ENCODE measurements at places on chromosomes 2 and 18.

GRCh38 chr2:17915811-17916518 is 37.5 kb downstream of the KCNS3 start:
- no peak for DNase-seq
- H3K27ac ChIP-seq = no peak overlapping the region
- H3K36me3 ChIP-seq = no peaks in the 10 kb centered on the region
- no peaks in the 10 kb centered on the region for H3K27me3 ChIP-seq
- no peak overlapping the region for H3K4me3 ChIP-seq

- H3K27ac ChIP-seq = no peak overlapping the region
- DNase-seq = no peak
- H3K36me3 ChIP-seq = no peaks in the 10 kb centered on the region
- no peak overlapping the region for H3K4me3 ChIP-seq
These were observed 73.9 kb upstream of the NCKAP5 start for GRCh38 chr2:133641942-133642725.

GRCh38 chr2:209423562-209424198 is at the start of gene MAP2:
TSS of gene MAP2 (plus strand) at chr2:209424047. CDS start at chr2:209653171, 229,124 bp downstream.
- H3K27me3 ChIP-seq = no peaks in the 10 kb centered on the region
- no peaks in the 10 kb centered on the region for H3K36me3 ChIP-seq
- H3K4me1 ChIP-seq = no peaks in the 10 kb centered on the region
- no peak within 1 kb of the TSS for H3K27ac ChIP-seq
- DNase-seq = peak; percentile 62
- peak within 1 kb of the TSS; percentile 40 for H3K4me3 ChIP-seq

- H3K4me1 ChIP-seq = no peaks in the 10 kb centered on the region
- no peak overlapping the region for H3K27ac ChIP-seq
- no peaks in the 10 kb centered on the region for H3K36me3 ChIP-seq
- no peak for DNase-seq
These were observed 12.8 kb upstream of the FSHR start for GRCh38 chr2:49167131-49167530.

DNA sequence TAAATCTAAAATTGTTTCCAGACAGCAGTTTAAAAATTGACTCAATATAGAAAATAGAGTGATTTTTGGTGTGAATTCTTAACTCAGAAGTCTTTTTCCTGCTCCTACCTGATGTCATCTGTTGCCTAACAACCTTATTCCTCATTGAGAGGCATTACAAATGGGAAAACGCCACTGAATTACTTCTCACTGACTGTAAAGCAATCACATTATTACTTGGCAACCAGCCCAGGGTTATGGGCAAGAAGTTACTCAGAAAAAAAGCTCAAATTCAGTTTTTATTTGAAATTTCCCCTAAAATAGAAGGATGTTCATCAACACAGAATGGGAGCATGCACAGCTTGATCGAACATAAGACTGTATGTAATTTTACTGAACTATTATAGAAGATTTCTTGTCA is 201.8 kb upstream of the GULP1 start:
- H3K4me3 ChIP-seq = no peak overlapping the region
- no peak overlapping the region for H3K27ac ChIP-seq
- H3K4me1 ChIP-seq = no peaks in the 10 kb centered on the region
- DNase-seq = no peak
- H3K36me3 ChIP-seq = no peaks in the 10 kb centered on the region
- H3K27me3 ChIP-seq = no peaks in the 10 kb centered on the region

- H3K36me3 ChIP-seq = no peaks in the 10 kb centered on the region
- no peaks in the 10 kb centered on the region for H3K4me1 ChIP-seq
- H3K27ac ChIP-seq = no peak overlapping the region
- DNase-seq = no peak
- no peaks in the 10 kb centered on the region for H3K27me3 ChIP-seq
These were observed 64.9 kb downstream of the CYBRD1 start for GRCh38 chr2:171587132-171587531.

GRCh38 chr2:1694371-1695271 is 49.7 kb downstream of the PXDN start:
- H3K27ac ChIP-seq = no peak overlapping the region
- H3K4me1 ChIP-seq = no peaks in the 10 kb centered on the region
- H3K4me3 ChIP-seq = no peak overlapping the region

GRCh38 chr2:46277431-46278190 is 19.6 kb upstream of the EPAS1 start:
- no peak overlapping the region for H3K27ac ChIP-seq
- no peaks in the 10 kb centered on the region for H3K4me1 ChIP-seq
- DNase-seq = no peak
- H3K4me3 ChIP-seq = no peak overlapping the region
- no peaks in the 10 kb centered on the region for H3K27me3 ChIP-seq
- no peaks in the 10 kb centered on the region for H3K36me3 ChIP-seq

DNA sequence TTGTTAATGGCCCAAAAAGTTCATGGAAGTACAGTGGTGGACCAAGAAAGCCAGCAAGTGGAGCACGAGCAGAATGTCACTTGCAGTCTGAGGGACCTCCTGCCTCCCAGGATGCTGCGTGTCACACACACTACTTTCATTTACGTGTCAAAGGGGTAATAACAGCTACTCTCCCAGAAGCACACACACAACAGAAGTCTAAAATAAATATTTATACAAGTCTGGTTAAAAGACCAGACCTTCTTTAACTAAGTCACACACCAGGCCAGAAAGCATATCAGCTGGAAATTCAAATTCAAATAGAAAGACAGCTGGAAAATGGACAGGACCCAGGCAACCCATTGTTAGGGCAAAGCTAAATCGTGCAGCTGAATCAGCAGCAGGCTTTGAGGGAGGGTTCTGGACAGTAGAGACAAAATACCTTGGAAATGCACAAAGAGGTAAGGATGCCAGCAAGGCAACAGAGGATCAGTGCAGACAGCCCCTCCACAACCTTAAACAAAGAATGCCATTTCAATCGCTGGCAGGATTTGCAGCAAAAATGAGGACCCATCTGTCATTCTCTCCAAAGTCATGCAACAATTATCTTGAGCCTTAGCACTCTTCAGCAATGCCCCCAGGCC is 160.5 kb downstream of the TMEM163 start:
- H3K27me3 ChIP-seq = no peaks in the 10 kb centered on the region
- H3K4me3 ChIP-seq = no peak overlapping the region
- DNase-seq = no peak
- no peaks in the 10 kb centered on the region for H3K4me1 ChIP-seq
- H3K36me3 ChIP-seq = no peaks in the 10 kb centered on the region
- no peak overlapping the region for H3K27ac ChIP-seq

DNA sequence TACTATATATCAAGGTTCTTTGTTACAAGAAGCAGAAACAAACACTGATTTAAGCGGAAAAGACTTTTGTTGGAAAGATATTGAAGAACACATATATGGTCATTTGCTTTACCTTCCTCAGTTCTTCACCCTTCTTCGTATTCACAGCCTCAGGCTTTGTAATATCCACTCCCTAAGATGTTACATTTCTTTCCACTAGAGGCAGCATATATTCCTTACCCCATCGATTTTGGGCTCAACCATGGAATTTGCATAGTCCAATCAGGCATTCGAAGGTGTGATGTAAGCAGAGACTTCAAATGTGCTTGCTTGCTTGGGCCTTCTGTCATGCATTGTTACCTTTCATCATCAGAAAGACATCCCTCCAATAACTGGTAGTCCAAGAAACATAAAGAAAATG is 287.4 kb downstream of the PID1 start:
- H3K27me3 ChIP-seq = no peaks in the 10 kb centered on the region
- no peak overlapping the region for H3K4me3 ChIP-seq
- H3K36me3 ChIP-seq = no peaks in the 10 kb centered on the region
- DNase-seq = no peak
- no peaks in the 10 kb centered on the region for H3K4me1 ChIP-seq
- H3K27ac ChIP-seq = no peak overlapping the region

- H3K36me3 ChIP-seq = no peaks in the 10 kb centered on the region
- no peaks in the 10 kb centered on the region for H3K4me1 ChIP-seq
- H3K27ac ChIP-seq = no peak overlapping the region
- H3K27me3 ChIP-seq = no peaks in the 10 kb centered on the region
These were observed 40.4 kb downstream of the COL3A1 start for GRCh38 chr2:189014449-189015138.

DNA sequence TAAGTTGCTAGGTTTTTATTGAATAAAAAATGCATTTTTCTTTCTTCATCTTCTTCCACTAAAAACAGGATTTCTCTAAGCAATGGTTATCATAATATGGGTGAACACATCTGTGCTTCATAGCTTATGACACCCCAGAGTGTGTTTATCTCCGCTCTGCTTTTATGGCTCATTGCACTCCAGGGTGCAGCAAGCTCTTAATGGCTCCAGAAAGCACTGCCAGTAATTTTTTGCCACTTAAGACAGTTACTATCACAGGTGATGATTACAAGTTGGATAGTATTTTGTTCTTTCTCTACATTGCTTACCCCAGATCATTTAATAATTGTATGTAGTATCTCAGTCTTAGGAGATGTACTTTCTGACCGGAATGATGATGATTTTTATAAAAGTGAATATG is 239.3 kb upstream of the CDH20 start:
- no peak for DNase-seq
- H3K4me1 ChIP-seq = no peaks in the 10 kb centered on the region
- H3K36me3 ChIP-seq = no peaks in the 10 kb centered on the region
- H3K27me3 ChIP-seq = no peaks in the 10 kb centered on the region

- H3K36me3 ChIP-seq = no peaks in the 10 kb centered on the region
- H3K27me3 ChIP-seq = no peaks in the 10 kb centered on the region
- no peak overlapping the region for H3K4me3 ChIP-seq
- no peaks in the 10 kb centered on the region for H3K4me1 ChIP-seq
These were observed 41.2 kb downstream of the SP100 start for GRCh38 chr2:230457073-230457768.

DNA sequence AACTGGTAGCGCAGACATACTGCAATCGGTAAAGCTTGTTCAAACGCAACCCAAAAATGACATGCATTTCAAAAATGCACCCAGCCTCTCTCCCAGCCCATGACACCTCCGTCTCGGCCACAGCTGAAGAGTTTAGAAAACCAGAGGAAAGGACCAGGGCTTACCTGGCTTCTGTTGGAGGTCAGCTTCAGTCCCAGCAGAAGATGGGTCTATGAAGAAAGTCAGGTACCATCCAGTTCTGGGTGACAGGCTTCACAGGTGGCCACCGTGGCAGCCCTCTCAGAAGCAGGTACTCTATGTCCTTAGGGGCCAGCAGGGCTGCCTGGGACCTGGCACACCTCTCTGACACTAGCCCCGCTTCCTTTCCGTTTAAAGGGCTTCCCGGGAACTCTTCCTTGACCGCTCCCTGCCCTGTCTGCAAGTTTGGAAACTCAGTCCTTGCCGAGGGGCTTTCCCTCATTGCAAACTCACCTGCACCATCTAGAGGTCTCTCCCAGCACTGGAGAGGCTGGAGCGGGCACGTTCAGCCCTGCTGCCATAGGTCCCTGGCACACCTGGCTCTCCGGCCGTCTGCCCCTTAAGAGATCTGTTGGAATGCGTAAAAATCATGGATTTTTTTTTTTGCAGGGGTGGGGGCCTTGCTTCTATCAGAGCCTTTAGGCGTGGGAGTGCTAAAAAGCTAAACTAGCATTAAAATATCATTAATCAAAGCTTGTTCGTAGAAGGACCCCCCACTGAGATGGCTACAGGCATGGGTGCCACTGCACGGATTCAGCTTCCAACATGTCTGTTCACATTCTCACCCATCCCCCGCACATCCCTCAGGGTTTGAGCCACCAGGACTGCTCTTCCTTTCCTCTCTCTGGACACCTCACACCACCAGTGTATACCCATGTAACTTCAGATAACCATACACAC is at the start of gene EDAR:
TSS of gene EDAR (minus strand) at position 425 of the 918 bp plus-strand sequence. CDS start 58,206 bp downstream, outside the sequence.
- H3K27ac ChIP-seq = no peak within 1 kb of the TSS
- H3K36me3 ChIP-seq = no peaks in the 10 kb centered on the region
- peak; percentile 82 for DNase-seq

GRCh38 chr2:119323459-119323858 is 43.2 kb downstream of the C2orf76 start:
- no peak overlapping the region for H3K27ac ChIP-seq
- no peaks in the 10 kb centered on the region for H3K27me3 ChIP-seq
- DNase-seq = no peak
- no peaks in the 10 kb centered on the region for H3K4me1 ChIP-seq
- H3K4me3 ChIP-seq = no peak overlapping the region

All from colonic mucosa (tissue), 4 donors.